ENCODE measurements at places on chromosomes 3 and 15. TPM values are rescaled to one million over a fixed set of nuclear protein-coding genes. Genes with fewer than 3 reads are reported as not detected.

DNA sequence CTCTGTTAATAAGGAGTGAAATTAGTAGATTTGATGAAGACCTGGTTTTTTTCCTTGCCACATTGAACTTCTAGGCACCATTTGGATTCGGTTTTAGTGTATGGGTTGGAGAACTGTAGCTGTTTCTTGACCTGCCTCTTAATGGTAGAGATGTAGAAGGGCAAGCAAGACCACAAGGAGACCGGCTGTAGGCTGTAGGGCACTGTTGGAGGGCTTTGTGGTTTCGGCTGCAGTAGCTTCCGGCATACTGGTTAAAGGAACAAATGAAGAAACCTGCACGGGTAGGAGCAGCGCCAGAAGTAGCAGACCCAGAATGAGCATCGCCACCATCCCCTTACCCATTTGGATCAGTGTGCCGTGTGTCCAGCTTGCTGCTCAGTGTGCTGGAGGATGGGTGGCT, 7.9 kb downstream of the PCLAF start:
- peaks cover 31% of the 10 kb centered on the region for H3K36me3 ChIP-seq
- DNase-seq: no peak
- H3K27me3 ChIP-seq: no peaks in the 10 kb centered on the region
- H3K27ac ChIP-seq: no peak overlapping the region
- H3K4me1 ChIP-seq: no peaks in the 10 kb centered on the region

GRCh38 chr15:62823561-62823960, 219.0 kb upstream of the TPM1 start:
- peaks cover 2% of the 10 kb centered on the region for H3K27me3 ChIP-seq
- H3K4me3 ChIP-seq: no peak overlapping the region
- H3K4me1 ChIP-seq: no peaks in the 10 kb centered on the region
- H3K27ac ChIP-seq: no peak overlapping the region
- no peaks in the 10 kb centered on the region for H3K36me3 ChIP-seq

Gene PPP2R3A
- total RNA-seq: 0.17 TPM

GRCh38 chr3:12906141-12906915, 65.0 kb upstream of the RPL32 start:
- no peak overlapping the region for H3K4me3 ChIP-seq
- no peak for DNase-seq
- H3K4me1 ChIP-seq: no peaks in the 10 kb centered on the region
- H3K36me3 ChIP-seq: peaks cover 2% of the 10 kb centered on the region

GRCh38 chr15:68305420-68305871, 27.9 kb downstream of the FEM1B start:
- no peak for DNase-seq
- peaks cover 14% of the 10 kb centered on the region for H3K4me1 ChIP-seq
- no peaks in the 10 kb centered on the region for H3K36me3 ChIP-seq
- H3K27ac ChIP-seq: no peak overlapping the region

DNA sequence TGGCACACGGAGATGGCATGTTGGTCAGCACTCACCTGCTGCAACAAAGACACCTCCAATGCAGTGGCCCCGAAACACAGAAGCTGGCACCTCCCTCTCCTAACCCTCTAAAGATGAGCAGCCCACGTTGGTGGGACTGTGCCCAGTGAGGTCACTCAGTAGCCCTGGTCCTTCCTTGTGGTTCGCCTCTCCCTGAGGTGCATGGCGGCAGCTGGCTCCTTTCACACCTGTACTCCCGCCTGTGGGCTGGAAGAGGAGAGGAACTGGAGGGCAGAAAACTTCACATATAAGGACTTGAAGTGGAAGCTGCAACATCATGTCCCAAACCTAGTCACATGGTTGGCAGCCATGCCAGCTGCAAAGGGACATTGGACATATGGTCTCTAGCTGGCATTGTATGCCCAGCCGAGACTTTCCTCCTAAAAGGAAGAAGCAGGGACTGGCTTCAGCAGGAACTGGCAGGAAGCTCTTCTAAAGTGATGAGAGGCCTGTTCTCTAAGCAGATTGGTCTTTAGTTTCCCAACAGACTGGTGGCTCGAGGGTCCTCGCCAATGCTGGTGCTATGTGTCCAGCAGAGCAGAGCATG, 10.8 kb upstream of the C3orf22 start:
- H3K4me1 ChIP-seq: no peaks in the 10 kb centered on the region
- DNase-seq: no peak
- no peak overlapping the region for H3K4me3 ChIP-seq
- peaks cover 6% of the 10 kb centered on the region for H3K27me3 ChIP-seq

Measured in activated naive CD4-positive, alpha-beta T cell treated with anti-CD3 and anti-CD28 coated beads for 36 hours (primary cell).